ENCODE measurements at places on chromosomes 6 and 20.

DNA sequence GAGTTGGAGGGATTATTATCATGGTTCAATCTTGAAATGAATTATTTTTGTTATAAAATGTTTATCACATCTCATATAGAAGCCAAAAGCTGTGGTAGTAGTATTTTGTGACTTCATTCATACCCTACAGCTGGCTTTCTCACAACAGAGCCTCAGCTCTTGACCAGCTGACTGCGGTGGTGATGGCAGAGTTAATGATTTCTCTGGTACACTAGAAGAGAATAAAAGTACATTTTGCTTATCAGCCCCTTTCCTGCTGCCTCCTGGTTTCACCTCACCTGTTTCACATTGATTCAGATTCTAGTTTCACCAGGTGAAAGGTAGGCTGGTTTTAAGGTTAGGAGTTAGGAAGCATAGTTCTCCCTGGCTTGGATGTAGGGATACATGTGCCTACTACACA is 55.7 kb downstream of the AFG1L start:
- DNase-seq: no peak

DNA sequence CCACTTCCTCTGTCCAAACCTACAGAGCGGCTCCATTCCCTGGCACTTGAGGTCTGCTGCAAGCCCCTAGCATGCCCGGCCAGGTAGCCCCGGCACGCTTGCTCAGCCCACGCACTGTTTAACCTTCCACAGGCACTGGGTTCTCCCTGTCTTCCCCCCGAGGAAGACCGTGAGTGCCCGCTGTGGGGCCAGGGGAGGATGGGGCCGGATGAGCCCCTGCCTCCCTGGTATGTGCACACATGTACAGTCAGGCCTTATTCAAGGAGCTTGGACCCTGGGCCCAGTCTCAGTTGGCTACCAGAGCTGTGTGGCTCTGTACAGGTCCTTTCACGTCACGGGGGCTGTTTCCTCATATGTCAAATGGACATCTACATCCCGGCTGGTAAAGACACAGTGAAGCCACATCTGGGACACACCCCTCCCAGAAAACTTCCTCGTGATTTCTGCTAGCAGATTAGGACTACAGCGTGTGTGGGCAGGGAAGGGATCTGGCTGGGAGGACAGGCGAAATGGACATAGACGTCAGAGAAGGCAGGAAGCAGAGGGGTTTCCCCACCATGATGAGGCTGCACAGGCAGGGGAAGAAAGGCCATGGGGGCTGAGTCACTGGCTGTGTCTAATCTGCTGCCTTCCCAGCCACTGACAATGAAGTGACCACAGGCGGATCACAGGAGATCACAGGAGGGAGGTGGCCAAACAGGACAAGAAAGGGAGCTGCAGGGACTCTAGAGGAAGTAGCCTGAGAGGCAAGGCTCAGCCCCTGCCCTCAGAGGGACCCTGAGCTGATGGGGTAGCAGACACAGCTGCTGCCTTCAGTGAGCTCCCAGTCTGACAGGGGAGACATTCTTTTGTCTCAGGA is 62.9 kb downstream of the MRPL14 start:
- no peak for DNase-seq

DNA sequence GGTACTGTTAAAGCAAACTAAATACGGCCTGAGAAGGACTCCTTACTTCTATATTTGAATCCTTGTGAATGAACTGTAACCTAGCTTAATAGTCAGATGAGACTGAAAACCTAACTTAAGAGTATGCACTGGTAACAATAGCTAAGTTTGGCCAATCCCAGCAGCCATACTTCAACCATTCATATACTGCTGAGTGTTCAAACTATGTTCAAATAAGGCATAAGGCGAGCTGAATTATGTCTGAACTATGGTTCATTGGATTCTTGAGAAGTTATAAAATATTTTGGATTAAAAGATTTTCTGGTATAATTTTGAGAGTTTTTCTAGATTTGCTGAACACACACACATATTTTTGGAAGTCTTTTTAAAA is 2.2 kb downstream of the SMPDL3A start:
- no peak for DNase-seq

DNA sequence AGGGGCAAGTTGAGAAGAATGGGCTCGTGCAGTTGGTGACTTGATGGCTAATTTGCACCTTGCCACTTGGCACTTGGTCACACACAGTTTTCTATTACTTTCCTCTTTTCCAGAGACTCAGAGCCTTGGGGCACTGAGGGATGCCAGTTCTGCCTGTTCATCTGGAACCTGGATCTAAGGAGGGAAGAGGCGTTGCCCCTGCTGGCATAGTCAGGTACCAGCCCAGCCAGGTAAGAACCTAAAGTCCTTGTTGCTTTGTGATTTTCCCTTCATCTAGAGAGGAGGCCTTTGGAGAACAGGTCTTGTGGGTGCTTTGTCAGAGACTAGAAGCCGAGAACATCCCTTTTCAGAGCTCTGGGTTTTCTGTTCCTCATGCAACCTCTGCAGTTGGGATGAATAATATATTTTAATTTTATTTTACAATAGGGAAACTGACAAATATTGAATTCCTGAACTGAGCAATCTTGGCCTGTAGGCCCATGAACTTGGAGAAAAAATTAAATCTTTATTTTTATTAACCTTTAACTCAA is 11.4 kb downstream of the SYTL3 start:
- no peak for DNase-seq

- no peak for DNase-seq
Observed at GRCh38 chr6:122713138-122713537, 66.4 kb upstream of the FABP7 start.

- no peak for DNase-seq
Observed at GRCh38 chr6:170003451-170004160, 252.2 kb downstream of the ERMARD start.

DNA sequence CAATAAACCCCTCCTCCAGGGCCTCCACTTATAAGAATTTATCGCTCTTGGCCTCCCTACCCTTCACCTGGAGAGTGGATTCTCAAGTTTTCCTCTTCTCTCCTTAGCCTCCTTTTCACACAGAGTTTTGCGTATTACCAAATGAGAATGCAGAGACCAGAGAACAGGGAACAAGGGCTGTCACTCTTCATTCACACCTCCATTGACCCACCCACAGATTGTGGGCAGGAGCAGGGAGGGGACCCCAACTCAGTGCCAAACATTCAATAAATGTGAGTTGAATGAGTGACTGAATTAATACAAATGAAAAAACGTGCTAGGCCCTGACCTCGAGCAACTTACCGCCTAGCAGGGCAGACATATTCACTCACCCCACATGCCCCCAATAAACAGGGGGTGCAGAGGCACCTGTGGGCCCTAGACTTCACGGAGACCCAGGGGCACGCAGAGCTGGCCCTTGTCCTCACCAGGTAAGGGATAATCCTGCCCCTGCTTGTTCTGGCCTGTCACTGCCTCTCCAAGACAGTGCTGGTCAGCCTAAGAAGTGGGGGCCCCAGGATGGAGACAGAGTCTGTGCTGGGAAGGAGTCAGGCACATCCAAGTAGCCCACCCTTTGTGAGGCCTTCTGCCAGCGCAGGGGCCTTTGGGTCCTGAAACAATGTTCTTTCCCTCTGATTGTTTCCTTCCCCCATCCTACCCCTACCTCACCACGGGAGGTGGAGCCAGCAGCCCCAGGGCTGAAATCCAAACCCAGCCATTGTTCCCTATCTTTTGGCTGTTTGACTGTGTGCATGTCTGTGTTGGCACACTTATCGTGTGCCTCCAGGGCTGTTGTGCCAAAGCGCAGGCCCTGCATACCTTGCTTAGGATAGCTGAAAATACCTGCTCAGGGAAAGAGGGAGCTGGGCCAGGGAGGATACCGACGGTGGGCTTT is 8.4 kb upstream of the TJAP1 start:
- no peak for DNase-seq

DNA sequence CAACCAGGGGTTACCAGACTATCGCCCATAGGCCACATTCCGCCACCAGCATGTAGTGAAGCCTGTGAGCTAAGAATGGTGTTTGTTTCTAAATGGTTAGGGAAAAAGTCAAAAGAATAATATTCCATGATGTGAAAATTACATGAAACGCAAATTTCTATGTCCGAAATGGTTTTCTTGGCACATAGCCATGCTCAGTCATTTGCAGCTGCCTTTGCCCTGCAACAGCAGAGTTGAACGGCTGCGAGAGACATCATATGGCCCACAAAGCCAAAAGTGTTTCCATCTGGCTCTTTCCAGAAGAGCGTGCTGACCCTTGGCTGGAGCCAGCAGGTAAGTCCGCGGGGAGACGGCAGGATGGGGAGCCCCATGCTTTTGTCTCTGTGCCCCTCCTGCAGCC is 60.7 kb downstream of the FAM120B start:
- DNase-seq: no peak

- no peak for DNase-seq
Observed at GRCh38 chr20:34578521-34578920, 20.0 kb downstream of the MAP1LC3A start.

GRCh38 chr20:12068121-12068520 is 150.4 kb downstream of the BTBD3 start:
- DNase-seq: no peak

GRCh38 chr20:1577906-1578305 is 20.4 kb upstream of the SIRPD start:
- no peak for DNase-seq

- DNase-seq: no peak
Observed at GRCh38 chr6:36820700-36821580, 18.3 kb downstream of the CPNE5 start.

DNA sequence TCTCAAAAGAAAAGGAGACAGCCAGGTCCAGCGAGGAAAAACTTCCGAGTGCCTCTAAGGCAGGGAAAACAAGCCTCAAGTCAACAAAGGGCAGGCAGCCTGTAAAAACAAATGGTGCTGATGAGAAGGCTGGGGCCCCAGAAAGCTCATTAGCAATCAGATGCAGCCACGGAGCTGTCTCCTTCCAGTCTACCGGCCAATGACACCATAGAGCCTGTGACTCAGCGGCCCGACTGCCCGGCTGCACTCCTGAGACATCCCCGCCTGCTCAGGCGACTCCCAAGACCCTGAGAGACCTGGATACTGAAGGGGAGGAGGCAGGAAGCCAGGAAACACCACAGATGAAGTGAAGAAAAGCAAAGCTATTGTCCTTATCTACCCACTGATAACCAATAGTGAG is 120.1 kb upstream of the HDDC2 start:
- DNase-seq: no peak

DNA sequence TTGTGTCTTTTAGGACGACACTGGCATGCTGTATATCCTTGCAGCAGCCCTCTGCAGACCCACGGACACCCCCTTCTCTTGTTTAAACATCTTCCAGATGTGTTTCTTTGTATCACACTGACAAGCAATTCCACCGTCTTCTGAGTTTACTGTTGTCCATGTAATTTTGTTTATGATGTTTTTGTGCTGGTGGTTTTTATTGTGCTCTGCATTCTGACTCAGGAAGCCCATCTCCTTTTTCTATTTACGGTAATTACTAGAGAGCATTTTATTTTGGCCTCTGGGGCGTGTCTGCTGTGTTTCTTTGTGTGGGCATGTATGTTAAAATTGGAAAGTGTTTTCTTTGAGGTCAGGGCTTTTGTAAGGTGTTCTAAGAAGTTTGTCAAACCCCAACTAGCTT is 111.9 kb downstream of the JARID2 start:
- DNase-seq: no peak

DNA sequence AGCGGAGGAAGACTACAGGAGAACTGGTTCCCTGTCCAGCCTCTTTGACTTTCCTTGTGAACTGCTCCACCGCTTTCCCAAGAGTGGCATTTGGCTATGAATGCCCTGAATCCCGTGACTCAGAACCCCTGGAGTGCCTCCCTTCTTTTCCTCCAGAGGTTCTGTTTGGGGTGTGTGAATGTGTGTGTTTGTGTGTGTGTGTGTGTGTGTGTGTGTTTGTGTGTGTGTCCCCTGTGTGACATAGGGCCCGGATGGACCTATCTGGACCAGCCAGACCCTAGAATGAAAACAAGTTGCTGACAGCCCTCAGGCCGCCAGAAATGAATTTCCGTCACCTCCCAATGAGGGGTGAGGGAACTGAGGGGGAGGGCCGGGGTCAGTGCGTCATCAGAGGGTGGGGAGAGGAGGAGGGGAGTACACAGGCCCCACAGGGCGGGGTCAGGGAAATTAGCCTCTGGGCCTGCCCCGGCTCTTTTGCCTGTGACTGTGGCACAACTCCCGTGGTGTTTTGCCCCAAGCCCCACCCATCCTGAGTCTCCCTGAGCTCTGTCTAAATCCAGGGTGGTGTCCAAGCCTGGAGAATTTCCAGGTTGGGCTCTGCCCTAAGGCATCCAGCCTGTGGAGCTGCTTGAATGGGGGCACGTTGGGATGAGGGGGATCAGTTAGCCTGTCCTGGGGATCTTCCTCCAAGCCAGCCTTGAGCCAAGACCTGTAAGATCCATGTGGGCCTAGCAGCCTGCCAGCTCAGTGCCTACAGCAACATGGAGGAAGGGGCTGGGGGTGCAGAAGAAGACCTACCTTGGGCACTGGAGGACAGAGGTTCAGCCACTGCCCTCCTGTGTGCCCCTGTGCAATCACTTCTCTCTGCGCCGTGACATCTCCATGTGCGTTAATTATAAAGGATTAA is 15.2 kb upstream of the MRPS18A start:
- DNase-seq: peak; percentile 12

DNA sequence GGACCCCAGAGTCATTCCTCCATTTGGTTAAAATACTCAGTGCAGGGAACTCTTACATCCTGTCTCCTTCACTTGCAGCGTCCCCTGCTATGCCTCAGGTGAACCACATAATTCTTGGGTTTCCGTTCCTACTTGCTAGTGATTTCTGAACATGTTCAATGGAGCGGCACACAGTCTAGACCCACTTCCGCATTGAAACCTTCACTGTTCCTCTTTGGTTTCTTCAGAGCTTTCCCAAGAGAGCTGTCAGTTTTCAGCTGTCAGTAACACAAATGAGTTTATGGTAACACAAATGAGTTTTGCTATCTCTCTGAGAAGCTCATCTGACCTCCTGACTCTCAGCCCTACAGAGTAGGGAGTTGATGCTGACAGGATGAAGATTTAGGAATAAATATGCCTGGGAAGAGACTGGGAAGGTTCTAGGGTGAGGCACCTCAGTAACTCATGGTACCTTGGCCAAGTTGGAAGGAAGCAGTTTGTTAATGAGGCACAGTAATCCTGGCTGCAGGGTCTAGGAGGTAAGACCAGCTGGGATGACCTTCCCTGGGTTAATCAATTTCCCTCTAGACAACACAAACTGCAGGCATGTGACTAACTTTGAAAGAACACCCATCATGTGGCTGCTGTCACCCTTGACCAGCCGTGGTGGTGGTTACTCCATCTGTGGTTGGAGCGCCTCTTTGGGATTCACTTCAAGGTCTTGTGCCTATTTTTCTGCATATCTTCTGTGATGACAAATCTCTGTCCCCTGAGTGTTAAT is 5.4 kb downstream of the SYS1 start:
- peak; percentile 25 for DNase-seq

- DNase-seq: no peak
Observed at GRCh38 chr20:13824459-13824858, 39.6 kb downstream of the NDUFAF5 start.

- DNase-seq: no peak
Observed at GRCh38 chr6:41271901-41272395, 14.5 kb downstream of the TREM1 start.

DNA sequence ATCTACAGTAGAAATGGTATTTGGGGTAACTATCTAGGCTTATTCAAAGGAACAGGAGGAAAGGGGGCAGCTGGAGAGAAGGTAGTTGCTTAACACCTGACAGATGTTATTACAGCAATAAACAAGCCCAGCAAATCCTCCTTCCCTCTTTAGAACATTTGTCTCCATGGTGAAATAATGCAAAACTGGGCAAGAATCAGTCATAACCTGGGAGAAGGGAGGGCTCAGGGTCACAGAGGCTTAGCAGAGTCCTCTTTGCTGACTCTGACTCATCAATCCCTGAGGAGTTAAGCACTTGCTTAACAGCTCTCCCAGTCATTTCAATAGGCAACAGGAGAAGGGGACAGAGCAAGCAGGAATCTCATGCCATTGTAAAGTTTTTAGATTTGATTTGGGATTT is 230.3 kb downstream of the IBTK start:
- no peak for DNase-seq

All from stimulated activated naive CD4-positive, alpha-beta T cell treated with Interleukin-2 at 50 U/mL for 16 hours (primary cell).